SK-MEL-5 (cell line): ENCODE measurements at places on chromosomes 12 and 14. TPM values are rescaled to one million over a fixed set of nuclear protein-coding genes. Genes with fewer than 3 reads are reported as not detected.
A peak's percentile ranks its signal among the peaks of the same experiment; 100 is the strongest.

DNA sequence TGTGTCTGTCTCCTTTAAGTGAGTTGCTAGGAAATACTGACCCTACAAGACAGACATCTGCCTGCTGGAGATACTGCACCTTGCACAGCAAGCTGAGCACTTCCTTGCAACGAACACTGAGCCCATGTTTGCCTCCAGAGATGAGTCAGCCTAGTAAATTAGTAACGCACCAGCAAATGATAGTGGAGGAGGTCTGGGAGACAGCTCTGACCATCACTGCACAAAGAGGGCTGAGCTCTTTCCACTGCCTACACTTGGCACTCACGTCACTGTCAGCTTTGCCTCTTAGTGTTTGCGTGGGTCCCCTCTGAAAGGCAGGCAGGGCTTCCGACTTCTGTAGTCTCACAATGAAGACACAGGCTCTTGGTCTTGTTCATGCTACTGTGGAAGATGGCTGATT lies 109.0 kb downstream of the APAF1 start:
- DNase-seq = no peak

The CPNE8 gene
- 41.7 and 42.3 TPM in 2 replicates for total RNA-seq

DNA sequence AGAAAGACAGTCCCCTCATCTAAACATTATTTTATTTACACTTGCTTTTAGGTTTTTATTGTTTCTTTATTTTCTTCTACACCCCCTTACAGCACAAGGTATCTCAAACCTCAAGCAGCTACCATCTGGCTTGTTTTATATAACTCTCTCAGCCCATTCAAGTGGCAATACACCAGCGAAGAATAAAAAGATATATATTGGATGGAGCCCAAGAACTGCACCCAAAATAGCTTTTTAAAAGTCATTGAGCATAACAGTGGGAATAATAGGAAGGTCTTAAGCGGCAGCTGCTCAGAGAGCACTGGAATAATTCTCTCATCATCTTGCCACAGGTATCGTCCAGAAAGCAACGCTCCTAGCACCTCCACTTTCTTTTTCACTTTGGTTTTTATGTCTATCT lies 322.5 kb downstream of the SYT1 start:
- DNase-seq = no peak

DNA sequence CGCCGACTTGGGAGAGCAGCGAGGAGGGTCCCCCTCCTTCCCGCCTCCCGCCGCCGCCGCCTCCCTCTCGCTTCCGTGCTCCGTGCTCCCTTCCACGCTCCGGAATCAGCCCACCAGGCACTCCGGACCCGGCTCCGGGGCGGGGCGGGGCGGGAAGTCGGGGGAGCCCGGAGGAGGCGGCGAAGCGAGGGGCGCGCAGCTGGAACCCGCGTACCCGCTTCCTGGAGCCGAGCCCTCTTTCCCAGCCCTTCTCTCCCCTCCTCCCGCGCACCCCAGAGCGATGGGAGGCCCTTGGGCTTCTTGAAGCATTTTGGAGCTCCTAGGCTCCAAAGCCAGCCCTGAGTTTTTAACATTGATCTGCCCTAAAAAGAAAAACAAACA lies at the start of gene SYNDIG1L:
TSS of gene SYNDIG1L (minus strand) at position 9 of the 381 bp plus-strand sequence. CDS start 16,466 bp downstream, outside the sequence.
- no peak for DNase-seq

The MSRB3 gene
- total RNA-seq = 7.8 and 9.0 TPM in 2 replicates

DNA sequence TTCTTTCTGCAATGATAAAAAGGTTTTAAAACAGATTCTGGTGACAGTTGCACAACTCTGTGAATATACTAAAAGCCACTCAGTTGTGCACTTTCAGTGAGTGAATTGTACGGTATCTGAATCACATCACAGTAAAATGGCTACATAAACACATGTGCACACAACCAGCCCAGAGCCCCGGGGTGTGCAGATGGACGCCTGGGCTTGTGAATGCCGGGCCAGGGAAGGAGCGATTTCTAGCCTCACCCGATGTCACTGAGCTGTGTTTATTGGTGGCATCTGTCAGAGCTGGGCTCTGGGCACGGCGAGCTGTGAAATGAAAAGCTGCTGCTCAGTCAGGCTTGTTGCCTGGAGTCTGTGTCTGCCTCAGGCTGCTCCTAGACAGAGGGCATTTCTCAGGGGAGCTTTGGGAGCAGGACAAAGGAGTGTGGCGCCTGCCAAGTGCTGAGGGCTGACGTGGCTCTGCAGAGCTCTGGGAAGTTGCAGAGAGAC lies 25.9 kb downstream of the RHOF start:
- no peak for DNase-seq

DNA sequence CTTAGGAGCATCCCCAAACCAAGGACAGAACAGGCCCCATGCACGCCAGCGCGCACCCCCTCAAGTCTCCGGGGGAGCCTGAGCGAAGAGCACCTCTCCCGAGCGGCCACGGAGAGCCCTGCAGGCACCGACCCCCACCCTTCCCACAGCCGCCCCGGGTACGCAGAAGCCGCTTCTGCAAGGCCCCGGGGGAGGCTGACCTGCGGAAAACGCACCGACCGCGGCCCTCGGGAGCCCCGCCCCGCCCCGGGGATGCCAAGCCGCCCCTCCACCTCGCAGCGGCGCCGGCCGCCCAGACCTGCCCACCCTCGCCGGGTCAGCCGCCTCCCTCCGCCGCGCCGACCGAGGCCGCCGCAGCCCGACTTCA lies 385 bp downstream of the CAPRIN2 start:
- DNase-seq = no peak

- DNase-seq = no peak
Measured at GRCh38 chr14:85400678-85401077, 129.3 kb upstream of the FLRT2 start.

GRCh38 chr12:11755302-11755930 lies 105.9 kb downstream of the ETV6 start:
- DNase-seq = no peak

- no peak for DNase-seq
Measured at GRCh38 chr12:103806803-103807202, 34.2 kb downstream of the NT5DC3 start.

The CLEC7A gene
- total RNA-seq = not detected in 2 replicates

DNA sequence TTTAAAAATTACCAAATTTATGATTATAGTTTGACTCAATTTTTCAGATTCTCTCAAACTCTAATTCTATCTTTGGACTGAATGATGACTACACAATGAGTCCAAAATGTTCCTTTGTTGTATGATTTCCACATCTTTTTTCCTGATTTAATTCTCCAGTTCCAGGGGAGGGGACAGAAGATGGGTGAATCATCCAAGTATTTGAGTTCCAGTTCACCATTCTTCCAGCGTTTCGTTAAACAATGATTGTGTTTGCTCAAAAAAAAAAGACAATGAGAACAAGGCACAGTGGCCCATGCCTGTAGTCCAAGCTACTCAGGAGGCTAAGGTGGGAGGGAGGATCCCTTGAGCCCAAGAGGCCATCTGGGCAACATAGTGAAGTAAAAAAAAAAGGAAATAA lies 23.8 kb downstream of the BAZ1A start:
- DNase-seq = no peak

The DPPA3 gene
- not detected in 2 replicates for total RNA-seq

The PLEKHG7 gene
- not detected in 2 replicates for total RNA-seq

DNA sequence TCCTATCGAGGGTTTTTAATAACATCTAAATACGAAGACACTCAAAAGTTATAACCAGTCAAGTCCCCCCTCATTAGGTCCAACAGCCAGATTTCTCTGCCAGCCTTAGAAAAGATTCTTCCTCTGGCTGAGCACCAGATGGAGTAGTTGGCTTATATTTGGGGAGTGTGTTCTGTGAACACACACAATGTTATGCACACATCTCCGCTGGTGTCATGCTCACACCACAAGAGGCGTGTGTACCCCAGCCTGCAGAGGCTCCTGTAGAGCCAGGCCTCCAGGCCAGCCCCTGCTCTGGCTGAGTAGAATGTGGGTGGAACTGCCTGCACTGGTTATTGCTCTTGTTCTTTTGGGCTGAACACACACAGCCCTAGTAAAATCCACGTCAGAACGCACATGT lies 64.0 kb downstream of the PIWIL1 start:
- peak; percentile 69 for DNase-seq
